ENCODE measurements at places on chromosomes 11 and 22.

DNA sequence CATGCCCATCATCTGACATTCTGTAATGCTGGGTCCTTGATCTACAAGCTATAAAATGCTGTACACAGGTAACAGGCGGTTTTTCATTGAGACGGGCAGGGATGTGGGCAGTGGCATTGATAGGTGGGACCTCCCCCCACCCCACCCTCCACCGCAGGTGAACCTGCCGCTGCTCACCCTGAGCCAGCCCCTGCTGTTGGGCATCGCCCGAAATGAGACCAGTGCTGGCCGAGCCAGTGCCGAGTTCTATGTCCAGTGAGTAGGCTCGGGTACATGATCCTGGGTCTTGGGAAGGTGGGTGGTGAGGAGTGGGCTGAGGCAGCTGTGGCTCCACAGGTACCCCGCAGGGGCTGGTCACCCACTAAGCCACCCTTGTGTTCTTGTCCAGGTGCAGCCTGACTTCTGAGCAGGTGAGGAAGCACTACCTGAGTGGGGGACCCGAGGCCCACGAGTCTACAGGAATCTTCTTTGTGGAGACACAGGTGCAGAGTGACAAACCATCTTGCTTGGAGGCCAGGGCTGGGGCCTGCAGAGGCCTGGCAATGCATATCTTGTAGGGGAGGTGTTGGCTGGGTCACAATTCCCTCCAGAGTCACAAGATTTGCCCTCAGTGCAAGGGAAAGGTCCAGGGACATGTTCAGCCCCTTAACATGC, 1.1 kb upstream of the DNAJC4 start:
- DNase-seq: no peak

DNA sequence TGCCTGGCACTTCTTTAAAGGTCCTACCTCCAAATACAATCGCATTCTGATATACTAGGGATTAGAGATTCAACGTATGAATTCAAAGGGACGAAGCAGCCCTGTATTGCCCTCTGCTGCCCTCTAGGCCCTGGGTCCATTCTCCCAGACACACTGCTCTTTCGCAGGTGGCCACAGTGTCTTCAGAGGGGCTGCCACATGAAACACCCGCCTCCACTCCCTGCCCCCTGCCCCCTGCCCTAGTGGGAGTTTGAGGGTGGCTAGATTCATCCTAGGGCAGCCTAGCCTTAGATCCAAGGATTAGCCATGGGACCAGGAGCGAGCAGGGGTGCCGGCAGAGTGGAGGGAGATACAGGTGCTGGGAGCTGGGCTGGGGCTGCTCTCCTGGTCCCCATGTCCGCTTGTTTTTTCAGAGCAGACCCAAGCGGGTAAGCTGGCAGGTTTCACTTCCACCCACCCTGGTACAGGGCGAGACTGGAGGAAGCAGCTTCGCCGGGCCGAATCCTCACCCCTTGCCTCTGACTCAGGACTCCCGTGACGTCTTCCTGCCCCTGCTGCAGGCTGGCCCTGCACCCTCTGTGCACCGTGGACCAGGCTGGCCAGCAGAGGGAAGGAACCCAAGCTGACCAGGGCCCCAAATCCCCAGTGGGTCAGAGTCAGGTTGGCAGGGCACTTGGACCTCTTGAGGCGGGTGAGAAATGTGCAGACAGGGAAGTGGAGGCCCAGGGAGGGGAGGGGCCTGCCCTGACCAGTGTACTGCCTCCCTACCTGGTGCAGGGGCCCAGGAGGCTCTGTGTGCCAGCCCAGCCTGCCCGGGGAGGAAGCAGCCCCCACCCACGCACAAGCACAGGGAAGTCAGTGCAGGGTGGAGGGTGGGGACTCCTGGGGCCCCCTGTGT, 28.4 kb upstream of the HMOX1 start:
- DNase-seq: peak; percentile 89

DNA sequence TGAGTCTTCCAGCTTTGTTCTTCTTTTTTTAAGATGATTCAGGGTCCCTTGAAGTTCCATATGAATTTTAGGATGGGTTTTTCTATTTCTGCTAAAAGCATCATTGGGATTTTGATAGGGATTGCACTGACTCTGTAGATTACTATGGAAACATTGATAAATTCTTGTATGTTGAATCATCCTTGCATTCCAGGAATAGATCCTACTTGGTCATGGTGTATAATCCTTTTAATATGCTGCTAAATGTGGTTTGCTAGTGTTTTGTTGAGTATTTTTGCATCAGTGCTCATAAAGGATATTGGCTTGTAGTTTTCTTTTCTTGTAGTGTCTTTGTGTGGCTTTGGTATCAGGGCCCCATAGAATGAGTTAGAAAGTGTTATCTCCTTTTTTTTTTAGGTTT, 34.9 kb upstream of the PHOX2A start:
- DNase-seq: no peak

- DNase-seq: no peak
These were observed 49.8 kb downstream of the MORC2 start for GRCh38 chr22:30918761-30919160.

DNA sequence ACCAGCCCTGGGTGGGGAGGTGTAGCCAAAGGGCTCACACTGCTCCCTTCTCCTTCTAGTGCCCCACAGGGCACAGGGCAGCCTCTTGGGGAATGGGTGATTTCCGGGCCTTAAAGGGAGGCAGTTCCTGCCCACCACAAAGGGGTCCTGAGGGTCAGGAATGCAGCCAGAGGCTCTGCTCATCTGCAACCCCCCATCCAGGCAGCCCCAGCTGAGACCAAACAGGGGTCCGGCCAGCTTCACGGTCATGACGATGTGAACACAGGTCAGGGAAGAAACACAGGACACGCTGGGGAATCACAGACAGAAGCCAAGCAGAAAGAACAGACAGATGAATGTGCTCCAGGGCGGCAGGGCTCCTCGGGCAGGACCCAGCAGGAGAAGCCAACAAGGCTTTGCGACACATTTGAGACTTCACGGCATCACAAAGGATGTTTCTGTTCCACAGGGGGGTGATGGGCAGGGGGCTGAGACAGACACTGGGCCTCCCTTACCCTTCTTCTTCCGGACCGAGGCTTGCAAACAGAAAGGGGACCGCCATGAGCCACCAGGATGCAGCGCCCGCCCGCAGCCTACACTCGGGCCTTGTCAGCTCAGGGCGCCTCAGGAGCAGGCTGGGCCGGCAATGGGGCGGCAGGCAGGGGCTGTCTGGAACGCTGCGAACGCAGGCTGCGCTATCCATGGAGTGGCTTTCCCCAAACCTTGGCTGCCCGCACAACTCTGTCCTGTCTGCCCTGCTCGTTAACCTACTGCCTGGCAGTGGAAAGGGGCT, 101.9 kb downstream of the CTTN start:
- no peak for DNase-seq

GRCh38 chr11:119262668-119263351, 54.1 kb downstream of the MCAM start:
- DNase-seq: peak; percentile 15

- DNase-seq: no peak
These were observed 28.0 kb downstream of the SGSM1 start for GRCh38 chr22:24833881-24834495.

DNA sequence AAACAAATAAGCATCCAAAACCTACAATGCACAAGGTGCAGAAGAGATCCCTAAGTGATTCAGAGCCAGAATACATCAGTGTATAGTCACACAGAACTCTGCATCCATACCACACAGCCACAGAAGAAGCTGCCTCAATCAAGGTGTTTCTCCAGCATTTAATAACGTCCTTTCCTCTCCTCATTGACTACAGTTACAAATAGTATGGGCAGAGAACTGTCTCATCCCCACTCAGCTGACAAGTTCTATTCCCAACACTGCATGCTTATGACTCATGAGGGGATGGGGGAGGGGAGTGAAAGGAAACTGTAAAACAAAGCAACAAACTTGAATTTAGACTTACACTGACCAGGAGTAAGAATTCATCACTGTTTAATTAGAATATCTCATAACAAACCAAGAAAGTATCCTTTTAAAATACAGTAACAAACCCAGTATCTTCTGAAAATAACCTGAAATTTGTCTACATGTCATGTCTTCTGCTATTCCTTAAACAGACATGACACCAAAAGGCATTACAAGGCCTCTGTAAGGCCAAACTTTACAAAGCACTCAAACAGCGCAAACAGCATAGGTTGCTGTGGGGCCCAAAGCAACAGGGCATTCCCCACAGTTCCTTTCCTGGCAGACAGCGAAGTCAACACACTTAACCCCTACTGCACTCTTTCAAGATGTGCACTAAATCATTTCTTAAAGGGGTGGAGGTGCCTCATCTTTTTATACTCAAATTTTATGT, 29.3 kb downstream of the CELF1 start:
- peak; percentile 54 for DNase-seq

- DNase-seq: peak; percentile 53
These were observed 16.6 kb downstream of the MED15 start for GRCh38 chr22:20524004-20524481.

DNA sequence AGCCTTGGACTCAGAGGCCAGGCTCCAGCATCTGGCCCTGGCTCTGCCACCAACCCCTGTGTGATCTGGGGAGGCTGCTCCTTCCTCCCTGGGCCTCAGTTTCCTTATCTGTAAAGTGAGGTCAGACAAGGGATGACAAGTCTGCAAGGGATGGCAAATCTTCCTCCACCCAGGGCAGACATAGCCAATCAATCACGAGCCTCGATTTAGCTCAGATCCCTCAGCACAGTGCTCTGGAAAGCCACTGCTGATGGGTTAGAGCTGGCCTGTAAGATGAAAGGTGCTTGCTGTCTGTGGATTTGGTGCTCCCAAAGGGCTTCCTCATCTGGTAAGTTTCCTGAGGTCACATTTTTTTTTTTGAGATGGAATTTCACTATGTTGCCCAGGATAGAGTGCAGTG, 20.2 kb downstream of the NPTXR start:
- no peak for DNase-seq

Data from activated CD8-positive, alpha-beta T cell treated with anti-CD3 and anti-CD28 coated beads for 36 hours (primary cell).